GM19239 (cell line): ENCODE measurements at places on chromosomes 7 and 10.

- DNase-seq = no peak
Measured at GRCh38 chr7:55912748-55913158, 25.5 kb downstream of the ZNF713 start.

DNA sequence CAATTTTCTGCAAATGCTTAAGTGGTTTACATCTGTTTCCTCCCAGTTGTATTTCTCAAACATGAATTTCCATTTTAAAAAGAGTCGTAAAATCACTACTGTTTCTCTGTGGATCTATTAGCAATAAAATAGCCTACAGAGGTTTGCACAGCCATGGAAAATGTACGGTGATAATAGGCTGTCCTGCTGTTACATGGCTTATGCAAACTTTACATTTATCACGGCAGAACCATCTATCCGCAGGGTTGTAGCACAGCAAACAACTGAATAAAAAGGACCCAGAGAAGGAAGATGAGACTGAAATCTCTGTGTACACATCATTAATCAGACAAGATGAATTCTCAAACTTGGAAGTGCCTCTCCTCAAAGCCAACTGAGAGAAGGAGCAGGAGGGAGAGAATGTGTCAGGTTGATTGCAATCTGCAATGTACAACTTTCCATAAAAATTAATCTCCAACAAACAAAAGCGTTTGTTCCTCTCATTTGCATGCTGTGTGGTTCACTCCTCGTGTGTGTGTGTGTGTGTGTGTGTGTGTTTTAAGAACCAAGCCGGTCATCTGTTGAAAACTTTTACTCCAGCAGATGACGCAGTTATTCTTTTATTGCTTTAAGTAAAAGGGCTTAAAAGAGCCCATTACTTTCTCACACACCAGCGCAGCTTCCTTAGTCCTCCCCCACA, 279.3 kb downstream of the SKAP2 start:
- DNase-seq = no peak

DNA sequence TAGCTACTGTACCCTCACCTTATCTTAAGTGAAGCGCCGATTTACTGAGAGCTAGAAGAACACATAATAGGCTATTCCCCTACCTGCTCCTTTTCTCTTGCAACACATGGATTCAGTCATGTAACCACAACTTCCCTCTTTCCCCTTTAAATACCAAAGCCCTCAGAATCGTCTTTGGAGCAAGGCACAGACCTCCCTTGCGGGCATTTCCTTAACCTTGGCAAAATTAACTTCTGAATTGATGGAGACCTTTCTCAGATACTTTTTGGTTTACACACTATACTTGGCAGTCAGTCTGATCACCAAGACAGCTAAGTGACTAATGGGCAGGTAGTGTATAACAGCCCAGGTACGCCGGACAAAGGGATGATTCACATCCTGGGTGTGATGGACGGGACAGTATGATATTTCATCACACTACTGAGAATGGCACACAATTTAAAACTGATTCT, 72.7 kb upstream of the SEC61G start:
- no peak for DNase-seq

DNA sequence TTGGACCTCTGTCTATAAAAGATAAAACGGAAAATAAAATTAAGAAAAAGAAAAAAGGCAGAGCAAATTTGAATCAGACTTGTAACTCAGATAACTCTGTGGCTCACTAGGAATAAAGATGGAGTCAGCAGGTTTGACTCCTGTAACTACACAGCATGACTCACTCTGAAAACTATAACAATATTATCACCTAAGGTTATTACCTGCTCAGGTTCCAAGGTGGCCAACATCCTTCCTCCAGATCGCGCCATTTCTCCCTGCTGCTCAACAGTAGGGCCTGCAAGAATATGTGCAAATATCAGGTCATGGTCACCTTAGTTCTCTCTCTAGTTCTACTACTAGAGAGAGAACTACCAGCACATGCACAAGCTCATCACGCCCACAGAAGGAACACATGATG, 30.0 kb downstream of the ALDH18A1 start:
- DNase-seq = no peak

DNA sequence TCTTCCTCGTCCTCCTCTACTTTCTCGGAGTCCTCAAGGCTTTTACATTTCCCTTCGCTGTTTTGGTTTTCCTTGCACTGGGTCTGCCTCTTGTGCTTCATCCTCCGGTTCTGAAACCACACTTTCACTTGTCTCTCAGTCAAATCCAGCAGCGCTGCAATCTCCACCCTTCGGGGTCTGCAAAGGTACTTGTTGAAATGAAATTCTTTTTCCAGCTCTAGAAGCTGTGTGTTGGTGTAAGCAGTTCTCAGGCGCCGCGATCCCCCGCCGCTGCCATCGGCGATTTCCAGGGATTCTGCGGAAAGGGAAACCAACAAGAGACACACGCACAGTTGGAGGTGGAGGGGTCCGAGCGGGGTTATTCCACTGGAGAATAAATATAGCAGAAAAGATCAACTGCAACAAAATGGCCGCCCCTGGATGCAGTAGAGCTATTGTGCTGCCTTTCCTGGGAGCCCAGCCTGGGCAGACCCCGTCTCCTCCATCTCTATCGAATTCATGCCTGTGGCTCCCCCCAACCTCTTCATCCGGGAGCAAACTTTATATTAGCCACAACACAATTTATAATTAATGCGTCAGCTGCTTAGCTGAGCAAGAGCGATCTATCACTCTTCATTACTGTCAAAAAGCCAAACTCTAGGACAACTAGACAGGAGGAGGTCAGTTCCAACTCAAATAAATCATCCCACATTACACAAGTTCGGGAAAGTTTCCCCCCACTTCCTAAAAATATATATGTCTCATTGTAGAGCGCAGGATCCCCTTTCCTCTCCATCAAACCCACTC, 1.1 kb downstream of the HOXA2 start:
- no peak for DNase-seq

DNA sequence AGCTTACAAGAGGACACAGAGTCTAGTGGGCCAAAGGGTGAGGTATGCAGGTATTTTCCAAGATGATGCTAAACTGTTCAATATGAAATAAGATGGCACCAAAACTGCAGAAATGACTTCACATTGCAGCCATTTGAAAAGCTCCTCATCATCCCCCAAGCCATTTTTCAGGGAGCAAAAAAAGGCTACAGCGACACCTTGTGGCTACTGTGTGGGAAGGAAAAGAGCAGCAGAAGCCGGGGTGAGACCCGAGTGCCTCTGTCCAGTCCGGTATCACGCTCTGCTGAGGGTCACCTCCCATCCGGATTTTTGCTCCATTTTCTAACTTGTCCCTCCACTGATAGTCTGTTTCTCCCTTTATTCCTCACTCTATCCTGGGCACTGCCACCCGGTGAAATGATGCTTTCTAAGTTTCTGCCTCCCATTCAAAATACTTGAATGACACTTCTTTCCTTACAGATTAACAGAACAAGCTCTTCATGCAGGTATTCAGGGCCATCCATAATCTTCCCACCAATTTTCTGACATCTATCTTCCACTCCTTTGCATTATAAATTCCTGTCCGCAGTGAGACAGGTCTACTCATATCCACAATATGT, 220.2 kb downstream of the DGKI start:
- peak; percentile 37 for DNase-seq

GRCh38 chr10:29687421-29688164, 52.8 kb upstream of the SVIL start:
- DNase-seq = no peak

DNA sequence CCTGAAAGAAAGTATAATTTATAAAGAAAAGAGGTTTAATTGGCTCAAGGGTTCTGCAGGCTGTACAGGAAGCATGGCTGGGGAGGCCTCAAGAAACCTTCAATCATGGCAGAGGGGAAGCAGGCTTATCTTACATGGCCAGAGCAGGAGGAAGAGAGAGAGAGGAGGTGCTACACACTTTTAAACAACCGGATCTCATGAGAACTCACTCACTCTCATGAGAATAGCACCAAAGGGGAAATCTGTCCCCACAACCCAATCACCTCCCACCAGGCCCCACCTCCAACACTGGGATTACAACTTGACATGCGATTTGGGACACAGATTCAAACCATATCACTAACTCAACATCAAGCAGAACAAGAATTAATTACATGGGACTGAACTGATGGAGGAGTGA, 6.9 kb upstream of the ZNF485 start:
- DNase-seq = no peak

GRCh38 chr10:86365346-86366032, 1.1 kb downstream of the GRID1 start:
- no peak for DNase-seq

DNA sequence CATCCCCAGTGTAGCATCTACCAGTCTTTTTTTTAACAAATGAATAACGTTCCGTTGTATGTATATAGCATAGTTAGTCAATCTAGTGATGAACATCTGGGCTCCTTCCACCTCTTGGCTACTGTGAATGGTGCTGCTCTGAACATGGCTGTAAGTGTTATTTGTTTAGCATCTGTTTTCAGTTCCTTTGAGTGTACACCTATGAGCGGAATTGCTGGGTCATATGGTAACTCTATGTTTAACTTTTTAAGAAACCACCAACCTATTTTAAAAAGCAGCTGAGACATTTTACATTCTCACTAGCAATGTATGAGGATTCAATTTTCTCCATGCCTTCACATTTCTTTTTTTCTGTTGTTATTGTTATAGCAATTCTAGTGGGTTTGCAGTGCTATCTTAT, 178.2 kb downstream of the DNAJC1 start:
- DNase-seq = no peak

DNA sequence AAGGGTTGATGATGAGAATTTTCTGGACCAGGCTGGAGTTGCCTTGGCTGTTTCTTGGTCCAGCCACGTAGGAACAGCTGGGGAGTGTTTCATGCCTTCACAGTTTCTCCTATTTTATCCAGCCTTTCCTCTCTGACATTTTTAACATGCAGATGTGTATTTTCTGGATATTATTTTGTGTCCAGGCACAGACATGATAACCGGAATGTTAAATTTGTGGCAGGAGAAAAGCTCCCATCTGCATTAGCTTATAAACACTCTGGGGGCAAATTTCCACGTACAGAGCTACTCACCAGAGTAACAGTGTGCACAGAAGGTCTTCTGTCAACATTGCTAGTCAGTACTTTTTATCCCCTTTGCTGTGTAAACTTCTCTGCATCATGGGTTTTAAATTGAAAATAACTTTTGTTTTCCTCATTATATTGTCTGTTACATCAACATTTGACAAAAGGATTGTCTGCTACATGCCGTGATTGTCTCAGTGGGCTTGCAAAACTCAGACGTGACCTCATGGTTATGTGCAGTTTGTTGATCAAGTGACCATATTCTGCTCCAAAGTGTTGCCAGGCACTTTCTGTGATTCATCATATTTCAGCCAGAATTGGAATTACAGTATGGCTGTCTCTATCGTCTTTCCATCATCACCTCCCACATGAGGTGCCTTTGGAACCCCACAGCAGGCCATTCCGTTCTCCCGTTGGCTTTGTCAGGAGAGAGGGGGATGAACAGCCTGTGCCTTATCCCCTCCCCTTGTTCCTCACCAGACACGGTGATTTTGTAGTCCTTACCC, 41.4 kb downstream of the INSYN2A start:
- no peak for DNase-seq

DNA sequence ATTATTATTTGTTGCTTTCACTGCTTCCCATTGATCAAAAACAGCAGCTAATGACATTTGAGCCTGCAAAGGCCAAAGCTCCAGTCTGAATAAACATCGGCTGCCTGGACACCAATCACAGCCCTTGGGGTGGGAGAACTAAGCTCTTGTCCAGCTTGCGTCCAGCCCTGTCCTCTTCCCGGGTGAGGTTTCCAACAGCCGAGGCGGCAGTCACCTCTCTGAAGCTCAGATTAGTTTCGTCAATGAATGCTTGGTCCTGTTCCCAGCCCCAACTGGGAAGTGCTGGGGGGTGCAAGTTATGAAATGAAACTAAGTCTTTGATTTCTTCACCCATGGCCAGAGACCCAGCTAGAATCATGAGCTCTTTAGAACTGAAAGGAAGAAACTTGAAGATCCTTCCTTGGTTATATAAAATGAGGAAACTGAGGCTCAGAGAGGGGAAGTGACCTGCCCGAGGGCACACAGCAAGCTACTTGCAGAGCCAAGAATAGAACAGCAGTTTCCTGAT, 114.0 kb upstream of the TCF7L2 start:
- no peak for DNase-seq

GRCh38 chr10:133336577-133337369, at the start of gene CALY:
CALY (minus strand) TSS chr10:133336896; CDS start chr10:133328989, 7,907 bp downstream.
- DNase-seq = no peak
